ENCODE measurements at places on chromosomes 16 and 17.

GRCh38 chr17:12958786-12959185, 59.0 kb downstream of the ELAC2 start:
- no peak for DNase-seq

- no peak for DNase-seq
Measured at GRCh38 chr16:73329358-73330286, 281.7 kb upstream of the ZFHX3 start.

DNA sequence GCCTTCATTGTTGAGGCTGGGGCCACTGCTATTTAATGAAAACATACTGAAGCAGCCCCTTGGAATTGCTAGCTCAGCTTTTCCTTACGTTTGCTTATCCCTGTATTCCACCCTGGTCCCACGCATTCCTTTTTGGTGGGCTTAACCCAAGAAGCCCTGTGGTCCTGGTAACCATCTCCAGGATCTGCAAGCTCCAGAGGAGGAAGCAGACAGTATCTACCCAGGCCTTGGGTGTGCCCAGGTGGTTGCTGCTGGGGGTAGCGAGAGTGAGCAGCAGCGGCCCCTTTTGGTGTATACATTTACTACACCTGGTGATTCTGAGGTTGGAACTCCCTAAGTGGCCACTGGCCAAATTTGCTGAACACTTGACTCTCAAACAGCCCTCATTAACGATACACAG, 97.7 kb downstream of the CBLN1 start:
- DNase-seq, result no peak

GRCh38 chr17:42579794-42580551, 2.4 kb upstream of the PSMC3IP start:
- DNase-seq, result no peak

GRCh38 chr17:60153606-60154390, 4.0 kb downstream of the CA4 start:
- DNase-seq, result no peak

- no peak for DNase-seq
Measured at GRCh38 chr16:67336648-67337047, 10.0 kb downstream of the LRRC36 start.

- no peak for DNase-seq
Measured at GRCh38 chr17:44828919-44829522, 1.1 kb downstream of the GJC1 start.

DNA sequence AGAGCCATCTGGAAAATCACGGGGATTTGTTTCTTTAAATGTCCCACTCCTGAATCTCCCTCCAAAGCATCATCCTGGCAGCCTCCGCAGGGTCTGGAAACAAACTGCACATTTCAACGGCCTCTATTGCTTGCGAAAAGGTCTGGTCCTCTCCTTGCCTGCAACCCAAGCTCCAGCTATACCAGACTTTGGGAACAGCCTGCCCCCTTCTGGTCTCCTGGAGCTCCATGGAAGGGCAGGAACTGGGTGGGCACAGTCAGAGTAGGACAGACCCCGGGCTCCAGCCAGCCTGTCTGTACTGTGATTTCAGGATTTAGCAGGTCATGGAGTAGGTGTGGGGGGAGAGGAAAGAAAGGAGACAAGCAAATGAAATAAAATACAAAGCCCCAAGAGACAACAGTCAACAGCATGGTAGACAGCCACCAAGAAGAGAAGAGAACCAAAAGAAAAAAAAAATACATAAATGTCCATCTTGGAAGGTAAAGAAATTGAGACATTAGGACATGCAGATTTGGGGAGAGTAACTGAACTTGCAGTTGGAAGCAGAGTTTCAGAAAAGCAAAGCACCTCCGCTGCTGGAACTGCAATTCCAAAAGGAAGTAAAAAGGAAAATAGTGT, 2.7 kb downstream of the XYLT1 start:
- DNase-seq, result no peak

GRCh38 chr17:40528692-40529417, 27.4 kb upstream of the TNS4 start:
- DNase-seq, result no peak

DNA sequence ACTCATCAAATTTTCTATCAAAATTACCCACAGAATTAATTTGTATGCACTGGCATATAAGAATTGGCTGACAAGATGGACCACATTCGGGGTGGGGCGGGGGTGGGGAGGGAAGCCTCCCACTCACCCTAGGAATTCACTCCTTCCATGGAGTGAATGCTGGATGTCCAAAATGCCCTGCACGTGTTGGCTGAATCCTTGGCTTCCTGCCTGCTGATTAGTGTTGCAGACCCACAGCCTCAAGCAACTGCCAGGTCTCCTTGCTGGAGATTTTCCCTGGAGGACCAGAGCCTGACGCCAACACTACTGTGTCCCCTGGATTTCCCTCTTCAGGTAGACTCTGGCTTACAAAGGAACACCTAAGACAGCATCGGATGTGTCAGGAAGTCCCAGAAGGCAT, 575.7 kb upstream of the CDH11 start:
- DNase-seq, result no peak

- DNase-seq, result no peak
Measured at GRCh38 chr17:59300941-59301340, 30.5 kb upstream of the YPEL2 start.

GRCh38 chr16:12531937-12532336, 271.8 kb downstream of the CPPED1 start:
- no peak for DNase-seq

DNA sequence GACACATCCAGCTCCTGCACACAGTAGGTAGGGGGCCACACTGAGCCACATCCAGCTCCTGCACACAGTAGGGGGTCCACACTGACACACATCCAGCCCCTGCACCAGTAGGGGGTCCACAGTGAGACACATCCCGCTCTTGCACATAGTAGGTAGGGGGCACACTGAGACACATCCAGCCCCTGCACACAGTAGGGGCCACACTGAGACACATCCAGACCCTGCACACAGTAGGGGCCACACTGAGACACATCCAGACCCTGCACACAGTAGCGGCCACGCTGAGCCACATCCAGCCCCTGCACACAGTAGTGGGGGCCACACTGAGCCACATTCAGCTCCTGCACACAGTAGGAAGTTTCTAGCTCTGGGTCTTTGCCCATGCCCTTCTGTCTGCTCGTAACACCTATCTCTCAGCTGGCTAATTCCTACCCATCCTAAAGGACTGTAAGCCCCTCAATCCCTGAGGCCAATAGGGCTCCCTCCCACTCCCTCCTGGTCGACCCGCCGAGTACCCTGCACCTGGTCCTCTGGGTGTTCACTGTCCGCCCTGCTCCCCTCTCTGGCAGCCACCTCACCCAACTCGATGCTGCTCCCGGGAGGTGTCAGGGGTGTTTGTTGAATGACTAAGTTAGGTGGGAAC, 9.4 kb upstream of the ATP2A3 start:
- no peak for DNase-seq

GRCh38 chr16:29698484-29699323, 19.7 kb downstream of the QPRT start:
- DNase-seq, result no peak

DNA sequence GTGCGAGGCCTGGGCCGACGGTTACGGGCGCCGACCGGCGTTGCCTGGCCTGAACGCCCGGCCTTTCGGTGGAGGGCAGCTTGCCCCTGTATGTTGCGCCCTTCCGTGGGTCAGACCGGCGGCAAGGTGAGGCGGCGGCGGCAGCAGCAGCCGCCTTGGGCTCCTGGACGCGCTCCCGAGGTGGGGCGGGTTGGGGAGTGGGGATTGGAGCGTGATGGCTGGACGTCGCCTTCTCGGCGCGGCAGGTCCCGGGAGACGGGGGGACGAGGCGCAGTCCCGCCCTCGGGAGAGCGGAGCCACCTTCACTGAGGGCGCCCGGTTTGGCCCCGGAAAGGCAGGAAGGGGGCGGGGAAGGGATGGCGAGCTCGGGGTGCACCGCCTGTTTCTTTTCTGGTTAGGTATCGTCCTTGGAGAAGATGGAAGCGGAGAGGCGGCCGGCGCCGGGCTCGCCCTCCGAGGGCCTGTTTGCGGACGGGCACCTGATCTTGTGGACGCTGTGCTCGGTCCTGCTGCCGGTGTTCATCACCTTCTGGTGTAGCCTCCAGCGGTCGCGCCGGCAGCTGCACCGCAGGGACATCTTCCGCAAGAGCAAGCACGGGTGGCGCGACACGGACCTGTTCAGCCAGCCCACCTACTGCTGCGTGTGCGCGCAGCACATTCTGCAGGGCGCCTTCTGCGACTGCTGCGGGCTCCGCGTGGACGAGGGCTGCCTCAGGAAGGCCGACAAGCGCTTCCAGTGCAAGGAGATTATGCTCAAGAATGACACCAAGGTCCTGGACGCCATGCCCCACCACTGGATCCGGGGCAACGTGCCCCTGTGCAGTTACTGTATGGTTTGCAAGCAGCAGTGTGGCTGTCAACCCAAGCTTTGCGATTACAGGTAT, 671 bp downstream of the DGKE start:
- DNase-seq, result peak; percentile 36

DNA sequence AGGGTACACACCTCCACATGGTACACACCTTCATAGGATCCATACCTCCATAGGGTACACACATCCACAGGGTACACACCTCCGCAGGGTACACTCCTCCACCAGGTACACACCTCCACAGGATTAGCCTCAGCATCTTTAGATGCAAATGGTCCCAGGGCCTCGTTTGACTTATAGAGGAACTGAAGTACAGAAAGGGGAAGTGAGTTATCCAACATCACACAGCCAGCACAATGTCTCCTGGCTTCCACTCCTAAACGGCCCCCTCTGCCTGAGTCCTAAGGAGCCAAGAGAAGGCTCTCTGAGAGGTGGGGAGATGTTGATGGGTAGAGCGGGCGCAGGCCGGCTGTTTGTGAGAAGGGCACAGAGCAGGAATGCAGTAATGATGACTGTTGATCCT, 12.0 kb downstream of the FOXN1 start:
- no peak for DNase-seq

GRCh38 chr16:68644296-68644695, 814 bp upstream of the CDH3 start:
- DNase-seq, result no peak

DNA sequence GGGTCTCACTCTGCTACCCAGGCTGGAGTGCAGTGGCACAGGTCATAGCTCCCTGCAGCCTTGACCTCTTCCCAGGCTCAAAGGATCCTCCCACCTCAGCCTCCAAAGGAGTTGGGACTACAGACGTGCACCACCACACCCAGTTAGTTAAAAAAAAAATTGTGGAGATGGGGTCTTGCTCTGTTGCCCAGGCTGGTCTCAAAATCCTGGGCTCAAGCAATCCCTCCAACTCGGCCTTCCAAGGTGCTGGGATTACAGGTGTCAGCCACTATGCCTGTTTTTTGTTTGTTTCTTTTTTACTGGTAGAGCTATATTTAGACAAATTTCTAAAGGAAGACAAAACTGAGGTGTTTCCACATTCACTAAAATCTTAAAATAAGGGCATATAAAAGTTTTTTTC, 1.7 kb downstream of the CMTR2 start:
- no peak for DNase-seq

DNA sequence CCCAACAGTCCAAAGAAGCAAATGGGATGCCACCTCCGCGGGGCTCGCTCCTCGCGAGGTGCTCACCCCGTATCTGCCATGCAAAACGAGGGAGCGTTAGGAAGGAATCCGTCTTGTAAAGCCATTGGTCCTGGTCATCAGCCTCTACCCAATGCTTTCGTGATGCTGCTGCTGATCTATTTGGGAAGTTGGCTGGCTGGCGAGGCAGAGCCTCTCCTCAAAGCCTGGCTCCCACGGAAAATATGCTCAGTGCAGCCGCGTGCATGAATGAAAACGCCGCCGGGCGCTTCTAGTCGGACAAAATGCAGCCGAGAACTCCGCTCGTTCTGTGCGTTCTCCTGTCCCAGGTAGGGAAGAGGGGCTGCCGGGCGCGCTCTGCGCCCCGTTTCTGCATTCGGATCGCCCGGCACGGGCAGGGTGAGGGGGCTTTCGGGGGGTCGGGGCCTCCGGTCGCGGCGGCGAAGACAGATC, at the start of gene CDH13:
TSS of gene CDH13 (plus strand) at position 179 of the 471 bp plus-strand sequence.
- no peak for DNase-seq

DNA sequence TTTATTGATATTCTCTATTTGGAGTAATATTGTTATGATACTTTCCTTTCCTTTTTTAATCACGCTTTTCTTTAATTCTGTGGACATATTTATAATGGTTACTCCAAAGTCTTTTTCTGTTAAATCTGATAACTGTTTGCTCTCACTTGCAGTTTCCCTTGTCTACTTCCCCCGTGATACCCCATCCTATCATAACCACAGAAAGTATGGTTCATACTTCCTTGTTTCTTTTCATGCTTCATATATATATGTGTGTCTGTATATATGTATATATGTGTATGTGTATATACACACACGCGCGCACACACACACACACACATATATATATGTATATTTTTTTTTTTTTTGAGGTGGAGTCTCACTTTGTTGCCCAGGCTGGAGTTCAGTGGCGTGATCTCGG, 23.5 kb downstream of the SPECC1 start:
- DNase-seq, result no peak

GRCh38 chr16:86244158-86244557, 266.2 kb upstream of the FOXF1 start:
- no peak for DNase-seq

- DNase-seq, result no peak
Measured at GRCh38 chr16:50578137-50578536, 29.9 kb downstream of the NKD1 start.

- DNase-seq, result no peak
Measured at GRCh38 chr17:64275016-64275415, 12.0 kb upstream of the TEX2 start.

DNA sequence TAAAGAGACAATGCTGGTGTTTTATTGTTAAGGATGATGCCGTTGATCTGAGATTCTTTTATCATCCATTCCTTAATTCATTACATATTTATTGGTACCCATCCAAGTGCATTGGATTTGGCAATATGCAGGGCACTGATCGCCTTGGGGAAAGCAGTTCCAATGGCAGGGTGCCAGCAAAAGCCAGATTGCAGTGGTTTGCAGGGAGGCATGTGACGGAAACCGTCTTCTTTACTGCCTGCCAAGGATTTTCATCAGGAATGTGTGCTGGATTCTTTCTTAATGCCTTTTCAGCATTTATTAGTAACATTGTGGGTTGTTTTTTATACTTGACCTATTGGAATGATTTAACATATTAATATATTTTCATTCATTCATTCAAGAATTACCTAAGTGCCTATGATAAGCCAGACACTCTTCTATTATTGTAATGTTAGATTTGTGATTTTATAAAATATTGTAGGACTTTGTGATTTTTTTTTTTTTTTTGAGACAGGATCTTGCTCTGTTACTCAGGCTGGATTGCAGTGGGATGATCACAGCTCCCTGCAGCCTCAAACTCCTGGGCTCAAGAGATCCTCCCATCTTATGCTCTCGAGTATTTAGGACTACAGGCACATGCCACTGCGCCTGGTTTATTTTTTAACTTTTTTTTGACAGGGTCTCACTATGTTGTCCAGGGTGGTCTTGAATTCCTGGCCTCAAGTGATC, 93.4 kb upstream of the TNRC6A start:
- no peak for DNase-seq

GRCh38 chr16:79121906-79122305, 478.6 kb downstream of the MAF start:
- DNase-seq, result no peak

DNA sequence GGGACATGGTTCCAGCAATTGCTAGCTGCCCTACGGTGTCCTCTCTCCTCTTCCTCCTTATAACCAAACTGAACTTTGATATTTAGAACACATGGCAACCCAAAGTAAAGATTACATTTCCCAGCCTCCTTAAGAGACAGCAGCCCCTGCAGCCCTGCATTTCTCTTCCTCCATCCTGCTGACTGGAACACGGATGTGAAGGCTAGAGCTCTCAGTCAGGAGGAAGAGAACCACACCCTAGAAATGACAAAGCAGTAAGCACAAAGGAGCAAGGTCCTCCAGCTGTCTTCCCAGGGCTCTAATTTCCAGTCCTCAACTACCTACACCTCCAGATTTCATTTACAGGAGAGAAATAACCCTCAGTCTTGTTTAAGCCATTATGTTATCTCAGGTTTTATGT, 10.9 kb downstream of the DYNC1LI2 start:
- no peak for DNase-seq

GRCh38 chr16:14509055-14509454, 121.0 kb downstream of the PARN start:
- DNase-seq, result no peak
